ENCODE measurements at places on chromosomes 2 and 18. TPM values are rescaled to one million over a fixed set of nuclear protein-coding genes. Genes with fewer than 3 reads are reported as not detected.

GRCh38 chr18:13313006-13313686 lies 94.6 kb downstream of the LDLRAD4 start:
- DNase-seq: no peak

DNA sequence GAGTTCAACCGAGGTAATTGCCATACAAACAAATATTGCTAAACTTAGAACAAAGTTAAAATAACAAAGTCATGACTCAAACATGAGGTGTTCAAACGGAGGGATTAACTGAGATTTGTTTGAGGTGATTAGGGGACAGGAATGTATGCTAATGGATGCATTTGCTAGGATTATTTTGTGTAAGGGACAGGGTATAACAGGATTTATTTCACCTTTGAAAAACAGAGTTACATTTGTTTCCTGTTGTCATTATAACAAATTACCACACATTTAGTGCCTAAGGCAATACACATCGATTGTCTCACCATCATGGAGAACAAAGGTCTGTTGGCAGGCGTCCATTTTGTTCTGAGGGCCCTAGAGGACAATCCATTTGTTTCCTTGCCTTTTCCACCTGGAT lies 304.3 kb upstream of the CNTNAP5 start:
- no peak for DNase-seq

DNA sequence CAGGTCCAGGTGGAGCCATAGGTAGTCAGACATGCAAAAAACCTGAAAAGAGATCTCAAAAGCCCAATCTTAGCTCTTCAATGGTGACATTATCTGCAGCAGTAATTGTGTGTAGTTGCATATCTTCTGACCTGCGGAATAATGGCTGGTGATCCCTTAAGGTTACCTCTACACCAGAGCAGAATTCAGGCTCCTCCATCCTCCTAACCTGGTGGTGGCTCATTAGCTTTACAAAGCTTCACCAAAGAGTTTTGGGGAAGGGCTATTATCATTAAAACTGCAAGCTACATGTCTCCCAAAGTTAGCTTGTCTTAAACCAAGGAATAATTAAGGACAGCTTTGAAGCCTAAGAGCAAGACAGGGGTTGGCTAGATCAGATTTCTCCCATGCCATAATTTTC lies 42.6 kb upstream of the CHST9 start:
- DNase-seq: no peak

DNA sequence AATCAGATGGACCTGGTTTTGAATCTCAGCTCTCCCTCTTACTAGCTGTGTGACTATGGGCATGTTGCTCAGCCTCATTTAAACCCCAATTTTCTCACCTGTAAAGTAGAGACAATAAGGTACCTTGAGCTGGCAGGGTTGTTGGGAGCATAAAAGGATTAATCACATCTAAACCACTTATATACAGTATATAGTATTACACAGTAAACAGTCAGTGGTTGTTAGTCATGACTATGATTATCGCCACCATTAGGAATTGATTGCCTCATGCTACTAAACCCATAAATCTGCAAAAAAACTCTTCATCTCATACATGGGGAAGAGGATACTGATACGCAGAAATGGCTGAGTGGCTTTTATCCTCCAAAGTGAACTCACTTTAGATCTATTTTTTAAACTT lies 65.8 kb downstream of the INO80D start:
- DNase-seq: no peak

GRCh38 chr2:54855434-54855833 lies 132.0 kb downstream of the EML6 start:
- DNase-seq: no peak

DNA sequence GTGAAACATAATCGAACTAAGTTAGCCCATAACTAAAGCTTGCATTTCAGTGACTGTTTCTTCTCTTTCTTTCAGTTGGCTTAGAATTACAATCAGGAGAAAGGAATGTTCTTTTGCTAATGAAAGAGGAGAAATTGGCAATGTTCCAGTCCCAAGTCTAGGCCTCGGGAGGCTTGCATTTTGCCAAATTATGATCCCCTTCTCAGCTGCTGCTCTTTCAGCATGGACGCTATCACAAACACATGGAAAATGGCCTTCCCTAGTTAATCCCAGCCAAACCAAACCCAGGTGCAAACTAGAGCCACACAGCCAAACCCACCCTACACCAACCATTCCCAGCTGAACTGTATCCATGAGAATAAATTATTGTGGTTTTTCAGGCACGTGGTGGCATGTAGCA lies 605.2 kb upstream of the LRRTM4 start:
- no peak for DNase-seq

DNA sequence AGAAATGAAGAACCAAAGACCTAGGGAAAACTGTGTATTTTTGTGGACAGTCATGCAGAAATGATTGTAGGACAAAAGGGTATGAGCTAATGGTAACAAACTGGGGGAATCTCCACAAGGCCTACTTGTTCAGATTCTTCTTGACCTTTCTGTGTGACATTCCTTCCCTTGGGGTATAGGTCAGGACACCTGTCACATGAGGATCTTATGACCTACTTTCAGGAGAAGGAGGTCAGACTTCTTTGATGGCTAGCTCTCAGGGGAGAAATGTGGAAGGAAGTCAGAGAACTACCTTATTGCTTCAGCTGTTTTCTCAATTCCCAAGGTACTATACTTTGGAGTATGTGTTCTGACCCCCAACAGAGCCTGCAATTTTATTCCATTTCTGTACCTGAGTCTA lies 40.7 kb upstream of the TANK start:
- no peak for DNase-seq

GRCh38 chr18:56889621-56890020 lies 238.5 kb downstream of the WDR7 start:
- DNase-seq: no peak

- DNase-seq: no peak
These were observed 203.5 kb upstream of the TWIST2 start for GRCh38 chr2:238644095-238645081.

DNA sequence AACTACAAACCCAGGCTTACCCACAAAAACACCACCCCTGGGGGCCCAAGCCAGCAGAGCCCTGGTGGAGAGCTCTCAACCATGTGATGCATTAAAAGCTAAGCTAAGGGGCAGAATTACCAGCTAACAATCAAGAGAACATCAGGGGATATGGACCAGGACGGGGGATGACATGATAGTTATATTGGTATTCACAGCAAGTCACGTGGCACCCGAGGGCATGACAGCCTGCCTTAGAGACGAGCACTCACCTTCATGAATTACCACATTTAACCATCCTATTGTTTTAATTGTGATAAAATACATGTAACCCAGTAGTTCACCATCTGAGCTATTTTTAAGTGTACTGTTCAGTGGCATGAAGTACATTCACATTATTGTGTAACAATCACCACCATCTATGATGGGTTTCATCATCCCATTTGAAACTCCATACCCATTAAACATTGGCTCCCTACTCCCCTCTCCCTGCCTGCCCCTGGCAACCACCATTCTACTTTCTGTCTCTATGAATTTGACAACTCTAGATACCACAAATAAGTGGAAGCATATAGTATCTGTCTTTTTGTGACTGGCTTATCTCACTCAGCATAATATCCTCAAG lies 245.6 kb downstream of the ANAPC1 start:
- no peak for DNase-seq

GRCh38 chr2:193561054-193561453 lies 1366.3 kb upstream of the TMEFF2 start:
- no peak for DNase-seq

DNA sequence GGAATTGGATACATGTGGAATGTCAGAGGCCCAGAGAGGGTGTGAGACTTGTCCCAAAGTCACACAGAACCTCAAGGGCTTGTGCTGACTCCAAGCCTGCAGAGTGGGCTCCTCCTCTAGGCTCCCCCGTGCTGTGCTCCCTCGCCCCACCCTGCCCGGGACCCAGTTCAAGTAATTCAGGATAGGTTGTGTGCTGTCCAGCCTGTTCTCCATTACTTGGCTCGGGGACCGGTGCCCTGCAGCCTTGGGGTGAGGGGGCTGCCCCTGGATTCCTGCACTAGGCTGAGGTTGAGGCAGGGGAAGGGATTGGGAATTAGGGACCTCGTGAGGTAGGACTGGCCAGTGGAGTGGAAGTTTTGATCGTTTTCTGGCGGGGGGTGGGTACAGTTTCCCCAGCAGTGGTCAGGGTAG lies 2.8 kb downstream of the CTDSP1 start:
- no peak for DNase-seq

GRCh38 chr2:192051533-192051932 lies 143.2 kb downstream of the TMEFF2 start:
- DNase-seq: no peak

DNA sequence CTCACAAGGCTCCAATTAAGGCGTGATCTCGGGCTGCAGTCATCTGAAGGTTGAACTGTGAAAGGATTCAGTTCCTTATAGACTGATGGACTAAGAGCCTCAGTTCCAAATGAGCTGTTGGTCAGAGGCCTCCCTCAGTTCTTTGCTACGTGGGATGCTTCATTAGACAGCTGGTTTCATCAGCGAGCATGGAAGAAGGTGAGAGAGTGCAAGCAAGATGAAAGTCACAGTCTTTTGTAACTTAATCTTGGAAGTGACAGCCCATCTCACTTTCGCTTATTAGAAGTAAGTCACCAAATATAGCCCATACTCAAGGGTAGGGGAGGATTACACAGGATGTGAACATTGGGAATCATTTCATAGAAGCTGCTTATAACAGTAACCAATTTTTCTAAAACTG lies 26.8 kb downstream of the PPP1CB start:
- DNase-seq: no peak

- DNase-seq: no peak
These were observed 469.9 kb upstream of the NRP2 start for GRCh38 chr2:205212357-205212756.

RSAD2 gene
- total RNA-seq: 0.28 TPM

CFAP221 gene
- total RNA-seq: 11.0 TPM

KCNIP3 gene
- 3.6 TPM for total RNA-seq

ALPP gene
- not detected for total RNA-seq

All from cardiac muscle cell (in vitro differentiated cells and primary cell).